Choroid plexus epithelial cell (primary cell): ENCODE measurements at places on chromosomes 16 and 17.

DNA sequence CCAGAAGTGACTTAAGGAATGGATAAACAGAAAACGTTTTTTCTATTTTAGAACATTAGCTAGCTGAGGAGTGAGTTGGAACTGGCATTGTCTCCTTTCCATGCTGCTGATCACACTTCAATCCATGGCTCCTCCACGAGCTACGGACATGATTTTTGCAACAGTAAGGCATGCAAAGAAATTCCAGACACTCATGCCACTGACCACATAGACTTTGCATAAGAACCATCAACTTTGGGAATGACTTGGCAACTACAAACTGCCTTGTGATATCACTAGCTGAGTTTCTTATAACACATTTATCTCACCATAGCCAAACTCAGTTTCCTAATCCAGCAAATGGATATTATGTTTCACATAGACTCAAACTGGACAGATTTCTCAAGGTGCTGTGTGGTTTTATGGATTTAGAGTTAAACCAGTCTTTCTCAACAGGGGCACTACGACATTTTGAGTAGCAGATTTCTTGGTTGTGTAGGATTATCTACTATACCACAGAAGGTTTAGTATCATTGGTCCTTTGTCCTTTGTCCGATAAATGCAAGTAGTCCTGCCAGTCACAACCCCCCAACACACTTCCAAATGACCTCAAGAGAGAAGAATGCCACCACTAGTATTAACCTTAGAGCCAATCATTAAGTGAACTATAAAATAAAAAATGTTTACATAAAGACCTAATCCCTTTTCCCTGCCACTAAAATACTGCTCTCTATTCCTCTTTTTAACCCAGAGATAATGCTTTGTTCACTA lies 48.3 kb upstream of the C17orf78 start:
- peak; percentile 93 for DNase-seq

- DNase-seq: peak; percentile 75
Measured at GRCh38 chr16:19071811-19072777, 4.7 kb downstream of the COQ7 start.

- DNase-seq: peak; percentile 77
Measured at GRCh38 chr17:43900183-43900857, 7.0 kb downstream of the MPP2 start.

DNA sequence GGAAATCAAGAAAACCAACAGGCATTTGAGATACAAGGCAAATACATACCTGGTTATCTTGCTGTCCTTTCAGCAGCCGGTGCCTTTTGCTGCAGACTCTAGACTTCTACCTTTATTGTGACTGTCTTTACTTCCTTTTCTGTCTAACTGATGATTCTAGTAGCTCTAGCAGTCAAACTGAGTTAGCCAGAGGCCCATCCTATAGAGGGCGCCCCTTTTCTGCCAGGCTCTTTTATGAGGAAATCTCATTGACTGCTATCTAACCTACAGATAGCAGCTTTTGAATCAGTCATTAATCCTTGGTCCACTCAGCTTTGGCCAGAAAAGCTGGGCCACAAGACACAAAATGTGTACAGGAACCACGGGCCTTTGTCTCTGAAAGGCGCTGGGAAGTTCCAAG lies 87.5 kb upstream of the WSB1 start:
- DNase-seq: peak; percentile 24
